CD4-positive, CD25-positive, alpha-beta regulatory T cell (primary cell): ENCODE measurements at places on chromosomes 6 and 20. TPM values are rescaled to one million over a fixed set of nuclear protein-coding genes. Genes with fewer than 3 reads are reported as not detected.

GRCh38 chr6:29965563-29965872 lies 23.2 kb downstream of the HLA-A start:
- no peak for DNase-seq
- H3K4me3 ChIP-seq, result peak overlapping the region; percentile 97
- peak overlapping the region; percentile 83 for H3K27ac ChIP-seq
- peaks cover 48% of the 10 kb centered on the region for H3K4me1 ChIP-seq

THBD gene
- not detected for polyA plus RNA-seq

ELOVL4 gene
- 0.17 TPM for polyA plus RNA-seq

MEI4 gene
- polyA plus RNA-seq, result not detected

FERMT1 gene
- not detected for polyA plus RNA-seq
